Fibroblast of skin of left quadriceps (primary cell): ENCODE measurements at places on chromosomes 2 and 18.

- DNase-seq, result no peak
Measured at GRCh38 chr2:86396291-86396785, 44.8 kb upstream of the KDM3A start.

- no peak for DNase-seq
Measured at GRCh38 chr18:76588601-76589226, 93.7 kb upstream of the ZNF516 start.

DNA sequence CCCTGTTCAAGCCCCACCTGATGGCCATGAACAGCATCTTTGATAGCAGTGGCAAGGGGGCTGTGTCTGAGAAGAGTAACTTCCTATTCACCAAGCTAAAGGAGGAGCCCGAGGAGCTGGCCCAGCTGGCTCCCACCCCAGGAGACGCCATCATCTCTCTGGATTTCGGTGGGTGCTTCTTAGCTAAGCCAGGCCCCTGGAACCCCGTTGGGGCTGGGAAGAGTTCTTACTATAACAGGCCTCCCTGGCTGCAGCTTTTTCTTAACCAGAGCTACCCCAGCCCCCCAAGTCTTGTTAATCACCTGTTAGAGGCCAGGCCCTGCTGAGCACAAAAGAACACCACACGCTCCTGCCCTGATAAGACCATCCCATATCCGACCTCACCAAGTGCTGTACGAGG, 79.4 kb downstream of the EPAS1 start:
- no peak for DNase-seq

DNA sequence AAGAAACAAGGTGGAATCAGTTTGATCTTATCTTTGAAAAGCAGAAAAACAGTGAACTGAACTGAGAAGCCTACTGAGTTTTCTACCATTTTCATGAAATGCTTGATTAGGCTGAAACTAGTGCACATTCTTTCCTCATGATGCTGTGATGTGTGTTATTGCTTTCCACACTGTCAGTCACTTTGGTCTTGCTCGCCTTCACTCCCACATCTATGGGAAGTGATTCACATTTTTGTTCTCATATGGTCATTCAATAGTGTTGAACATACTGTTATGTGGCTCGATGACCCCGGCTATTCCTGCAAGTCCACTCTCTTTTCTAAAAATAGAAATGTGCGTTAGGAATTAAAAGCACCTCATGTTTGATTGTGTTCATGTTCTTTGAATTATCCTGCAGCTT, 129.7 kb downstream of the TGIF1 start:
- DNase-seq, result peak; percentile 51

- no peak for DNase-seq
Measured at GRCh38 chr2:75592030-75592429, 31.3 kb upstream of the EVA1A start.

- no peak for DNase-seq
Measured at GRCh38 chr2:153197402-153198386, 280.9 kb downstream of the RPRM start.

DNA sequence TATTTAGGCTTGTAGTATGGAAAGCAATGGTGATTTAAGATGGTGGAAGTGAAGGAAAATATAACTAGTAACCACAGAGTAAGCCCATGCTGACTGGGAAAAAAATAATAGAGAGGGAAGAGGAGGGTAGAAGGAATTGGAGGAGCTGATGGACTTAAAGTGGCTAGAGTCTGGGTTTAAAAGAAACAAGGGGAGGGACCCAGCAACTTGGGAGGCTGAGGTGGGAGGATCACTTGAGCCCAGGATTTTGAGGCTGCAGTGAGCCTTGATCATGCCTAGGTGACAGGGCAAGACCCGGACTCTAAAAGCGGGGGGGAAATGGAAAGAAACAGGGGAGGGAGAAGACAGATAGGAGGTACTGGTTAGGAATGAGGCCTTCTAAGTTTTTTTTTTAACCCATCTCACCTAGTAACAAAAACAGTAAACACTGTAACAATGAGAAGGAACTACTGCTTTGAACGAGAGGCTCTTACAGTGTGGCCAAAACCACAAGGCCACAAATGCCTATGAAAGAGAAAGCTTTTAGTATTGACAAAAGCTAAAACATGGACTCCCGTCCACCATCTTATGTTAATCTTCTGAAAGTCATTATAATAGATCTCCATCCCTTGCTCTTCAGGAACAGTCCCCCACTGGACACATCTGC, 26.6 kb downstream of the METTL8 start:
- DNase-seq, result no peak

DNA sequence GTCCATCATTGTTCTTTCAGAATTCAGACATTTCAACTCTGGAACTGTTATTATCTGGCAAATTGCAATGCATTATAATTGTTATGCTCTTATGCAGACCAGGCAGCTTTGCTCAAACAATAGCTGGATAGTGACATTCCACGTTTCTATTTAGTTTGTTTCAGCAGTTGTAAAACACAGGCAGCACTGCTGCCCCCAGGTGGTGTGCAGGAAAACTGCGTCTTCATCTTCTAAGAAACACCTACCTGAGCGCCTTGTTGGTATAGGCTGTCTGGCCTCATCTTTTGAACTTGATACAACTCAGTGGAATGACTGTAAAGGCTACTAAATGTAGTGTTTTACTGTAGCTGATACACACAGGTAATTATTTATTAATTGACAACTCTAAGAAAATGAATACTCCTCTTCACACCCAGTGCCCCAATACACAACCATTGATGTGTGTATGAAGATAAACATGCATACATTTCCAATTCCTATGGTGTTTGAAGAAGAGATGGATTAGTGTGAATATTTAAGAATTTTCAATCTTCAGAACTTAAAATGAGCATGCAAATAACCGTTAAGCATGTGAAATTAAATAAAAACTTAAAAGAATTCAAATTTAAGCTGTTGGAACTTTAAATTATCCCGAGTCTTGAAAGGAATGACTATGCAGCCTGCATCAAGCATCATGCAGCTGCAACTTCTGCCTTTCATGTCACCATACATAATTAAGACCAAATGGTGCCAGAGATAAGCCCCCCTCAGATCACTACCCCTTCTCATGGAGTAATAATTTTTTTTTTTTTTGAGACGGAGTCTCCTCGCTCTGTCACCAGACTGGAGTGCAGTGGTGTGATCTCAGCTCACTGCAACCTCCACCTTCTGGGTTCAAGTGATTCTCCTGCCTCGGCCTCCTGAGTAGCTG, 85.6 kb downstream of the CD8B2 start:
- DNase-seq, result no peak

- DNase-seq, result no peak
Measured at GRCh38 chr2:68825866-68826265, 45.3 kb downstream of the BMP10 start.

GRCh38 chr2:212538305-212539071, at the start of gene ERBB4:
Gene ERBB4 (minus strand): TSS chr2:212538802. CDS start chr2:212538530, 272 bp downstream.
- no peak for DNase-seq

- no peak for DNase-seq
Measured at GRCh38 chr2:151556121-151556520, 146.4 kb downstream of the RIF1 start.

- no peak for DNase-seq
Measured at GRCh38 chr18:27942706-27943105, 234.2 kb downstream of the CDH2 start.

- DNase-seq, result no peak
Measured at GRCh38 chr2:49913025-49913424, 758.7 kb upstream of the FSHR start.
